Left colon (tissue), 2 donors: ENCODE measurements at places on chromosomes 16 and 17. TPM values are rescaled to one million over a fixed set of nuclear protein-coding genes. Genes with fewer than 3 reads are reported as not detected.

The ADGRG1 gene
- total RNA-seq, result 111 TPM

The TMEM100 gene
- total RNA-seq, result 4.9 TPM

The DHX8 gene
- 42.5 TPM for total RNA-seq

The ITGB3 gene
- total RNA-seq, result 11.9 TPM

The SYNRG gene
- 38.9 TPM for total RNA-seq

The NUDT16L1 gene
- total RNA-seq, result 43.0 TPM

The GPRC5C gene
- 155 TPM for total RNA-seq

- DNase-seq, result no peak
Measured at GRCh38 chr16:56233795-56234566, 42.7 kb downstream of the GNAO1 start.

DNA sequence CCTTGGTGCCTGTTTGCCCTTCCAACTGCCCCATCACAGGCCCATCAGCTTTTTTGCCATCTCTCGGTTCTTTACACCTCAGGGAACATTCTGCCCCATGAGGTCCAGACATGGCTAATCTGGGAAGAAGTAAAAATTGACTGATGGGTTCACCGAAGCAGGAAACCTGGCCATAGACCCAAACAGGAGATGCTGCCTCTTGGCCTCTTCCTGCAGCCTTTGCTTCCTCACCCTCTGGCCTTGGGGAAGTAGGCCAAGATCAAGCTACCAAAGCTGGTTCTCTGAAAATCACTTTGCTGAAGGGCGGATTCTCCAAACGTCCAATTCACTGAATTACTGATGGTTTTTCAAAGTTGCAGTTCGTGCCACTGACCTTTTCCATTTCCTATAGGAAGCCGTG lies 56.1 kb downstream of the ARSG start:
- DNase-seq, result no peak

DNA sequence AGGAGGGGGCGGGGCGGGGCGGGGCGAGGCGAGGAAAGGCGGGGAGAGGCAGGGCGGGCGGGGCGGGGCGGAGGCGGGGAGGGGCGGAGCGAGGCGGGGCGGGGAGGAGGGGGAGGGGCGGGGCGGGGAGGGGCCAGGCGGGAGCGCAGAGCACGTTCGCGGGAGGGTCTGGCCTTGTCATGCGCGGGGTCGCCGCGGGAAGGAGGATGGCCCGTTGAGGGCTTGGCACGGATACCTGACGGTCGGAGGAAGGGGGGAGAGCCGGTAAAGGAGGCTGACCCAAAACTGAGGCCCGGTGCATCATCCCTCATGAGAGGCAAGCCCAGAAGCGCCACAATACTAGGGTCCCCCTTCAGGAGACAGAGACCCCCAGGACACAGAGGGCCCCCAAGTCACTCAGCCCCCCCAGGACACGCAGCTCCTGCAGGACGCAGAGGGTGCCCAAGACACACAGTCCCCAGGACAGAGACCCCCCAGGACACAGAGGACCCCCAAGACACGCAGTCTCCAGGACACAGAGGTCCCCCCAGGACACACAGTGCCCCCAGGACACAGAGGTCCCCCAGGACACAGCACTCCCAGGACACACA lies 593 bp upstream of the WDR45B start:
- DNase-seq, result peak; percentile 70

DNA sequence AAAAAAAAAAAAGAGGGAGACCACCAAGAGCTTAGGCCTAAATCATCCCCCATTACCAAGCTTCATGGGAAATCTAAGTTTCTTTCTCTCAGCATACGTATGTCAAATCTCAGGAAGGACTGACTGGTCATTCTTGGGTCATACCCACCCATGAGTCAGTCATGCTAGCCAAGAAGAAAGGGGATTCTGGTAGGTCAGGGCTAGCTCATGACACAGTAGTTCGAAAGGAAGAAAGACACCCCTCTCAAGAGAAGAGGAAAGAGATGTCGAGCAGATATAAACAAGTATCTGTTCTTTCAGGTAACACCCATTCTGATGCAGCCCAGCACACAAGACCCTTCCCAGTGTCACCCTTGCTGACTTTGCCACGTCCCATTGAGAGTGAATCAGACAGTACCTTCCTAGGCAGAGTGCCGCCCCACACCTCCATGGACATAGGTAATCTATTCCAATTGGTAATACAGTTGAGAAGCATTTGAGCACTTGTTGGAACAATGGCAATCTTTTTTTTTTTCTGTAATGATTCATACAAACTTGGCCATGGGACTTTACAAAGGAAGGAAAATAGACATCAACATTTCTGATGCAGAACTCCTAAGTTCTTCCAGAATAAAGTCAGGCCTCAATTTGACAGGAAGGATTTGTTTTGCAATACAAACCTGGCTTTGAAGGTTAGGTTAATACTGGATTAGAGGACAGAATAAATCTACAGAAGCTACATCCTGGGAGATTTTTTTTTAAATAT lies 38.2 kb downstream of the COPRS start:
- DNase-seq, result no peak

DNA sequence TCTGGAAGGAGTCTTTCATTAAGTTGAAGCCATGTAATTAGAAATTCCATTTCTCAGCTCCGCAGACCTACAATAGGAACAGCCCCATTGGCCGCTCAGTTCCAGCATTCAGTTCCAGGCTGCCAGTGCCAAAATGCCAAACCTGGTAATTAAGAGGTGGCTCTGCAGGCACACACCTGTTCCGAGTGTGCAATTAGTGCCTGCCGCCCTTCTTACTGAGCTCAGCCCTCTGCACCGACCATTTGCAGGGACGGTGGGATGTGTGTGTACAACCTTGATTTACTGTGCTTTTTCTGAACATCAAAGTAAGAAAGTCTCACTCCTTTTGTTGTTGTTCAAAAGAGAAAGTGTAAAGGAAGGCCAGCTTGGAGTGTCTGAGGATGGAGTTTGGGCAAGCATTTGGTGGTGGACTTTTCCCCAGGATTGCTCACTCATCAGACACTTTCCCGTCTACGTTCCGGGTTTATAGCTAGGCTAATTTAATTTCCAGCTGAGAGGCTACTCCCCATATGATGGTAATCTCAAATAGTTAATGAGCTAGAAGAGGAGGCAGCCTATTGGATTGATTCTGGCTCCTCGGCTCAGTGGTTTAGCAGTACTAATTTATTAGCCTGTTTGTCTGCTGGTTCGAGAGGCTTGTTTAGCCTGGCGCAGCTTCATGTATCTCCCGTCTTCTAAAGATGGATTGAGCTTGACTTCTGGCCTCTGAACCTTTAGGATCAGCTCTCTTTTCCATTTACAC lies 20.0 kb downstream of the HS3ST3B1 start:
- no peak for DNase-seq

GRCh38 chr17:55230716-55231115 lies 34.0 kb upstream of the HLF start:
- no peak for DNase-seq

DNA sequence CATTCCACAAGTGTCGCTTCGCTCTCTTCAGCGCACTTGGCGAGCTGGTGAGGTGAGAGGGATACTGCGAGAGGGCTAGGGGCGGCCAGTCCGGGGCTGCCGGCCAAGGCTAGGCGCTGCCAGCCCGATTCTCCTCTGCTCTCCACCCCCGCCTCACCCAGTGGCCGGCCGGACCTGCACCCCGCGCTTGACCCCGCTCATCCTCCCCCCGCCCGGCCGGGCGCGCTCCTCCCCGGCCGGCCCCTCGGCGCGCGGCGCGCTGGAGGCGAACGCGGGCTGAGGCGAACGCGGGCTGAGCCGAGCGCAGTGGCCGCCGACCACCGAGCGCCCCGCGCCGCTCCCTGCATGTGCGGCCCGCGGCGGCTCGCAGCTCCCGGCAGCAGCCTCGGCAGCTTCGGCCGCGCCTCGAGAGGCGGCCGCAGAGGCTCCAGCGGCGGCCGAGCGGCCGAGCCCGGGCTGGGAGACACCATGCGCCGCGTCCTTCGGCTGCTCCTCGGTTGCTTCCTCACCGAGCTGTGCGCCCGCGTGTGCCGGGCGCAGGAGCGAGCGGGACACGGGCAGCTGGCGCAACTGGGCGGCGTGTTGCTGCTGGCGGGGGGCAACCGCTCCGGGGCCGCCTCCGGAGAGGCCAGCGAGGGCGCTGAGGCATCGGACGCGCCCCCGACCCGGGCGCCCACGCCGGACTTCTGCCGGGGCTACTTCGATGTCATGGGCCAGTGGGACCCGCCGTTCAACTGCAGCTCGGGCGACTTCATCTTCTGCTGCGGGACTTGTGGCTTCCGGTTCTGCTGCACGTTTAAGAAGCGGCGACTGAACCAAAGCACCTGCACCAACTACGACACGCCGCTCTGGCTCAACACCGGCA lies at the start of gene SHISA9:
Gene SHISA9 (plus strand): TSS at position 2 of the 865 bp plus-strand sequence.
- DNase-seq, result no peak

DNA sequence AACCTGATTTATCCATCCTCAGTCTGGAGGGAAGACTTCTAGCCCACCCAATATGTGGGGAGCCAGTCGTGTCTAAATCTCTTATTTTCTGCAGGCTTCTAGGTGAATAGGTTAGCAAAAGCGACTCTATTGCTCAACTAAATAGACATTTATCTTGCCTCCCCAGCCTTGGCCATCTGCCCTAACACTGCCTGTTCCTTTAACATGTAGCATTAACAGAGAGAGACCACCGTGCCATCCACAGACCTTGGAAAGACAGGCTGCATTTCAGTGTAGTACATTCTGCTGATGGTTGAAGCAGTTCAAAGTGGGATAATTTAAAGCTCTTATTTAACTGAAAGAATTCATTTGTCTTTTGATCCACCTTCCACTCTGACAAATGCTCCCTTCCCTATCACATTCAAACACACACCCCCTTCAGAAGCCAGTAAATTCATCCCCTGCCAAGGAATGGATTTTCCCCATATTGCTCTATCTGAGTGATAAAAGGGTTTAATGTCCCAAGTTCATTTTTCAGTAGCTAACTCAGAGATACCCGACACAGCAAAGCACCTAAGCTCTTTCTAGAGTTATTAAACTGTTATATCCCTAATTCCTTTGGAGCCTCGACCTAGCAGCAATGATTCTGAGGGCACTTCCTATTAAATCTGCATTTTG lies 58.1 kb upstream of the COX10 start:
- DNase-seq, result no peak

DNA sequence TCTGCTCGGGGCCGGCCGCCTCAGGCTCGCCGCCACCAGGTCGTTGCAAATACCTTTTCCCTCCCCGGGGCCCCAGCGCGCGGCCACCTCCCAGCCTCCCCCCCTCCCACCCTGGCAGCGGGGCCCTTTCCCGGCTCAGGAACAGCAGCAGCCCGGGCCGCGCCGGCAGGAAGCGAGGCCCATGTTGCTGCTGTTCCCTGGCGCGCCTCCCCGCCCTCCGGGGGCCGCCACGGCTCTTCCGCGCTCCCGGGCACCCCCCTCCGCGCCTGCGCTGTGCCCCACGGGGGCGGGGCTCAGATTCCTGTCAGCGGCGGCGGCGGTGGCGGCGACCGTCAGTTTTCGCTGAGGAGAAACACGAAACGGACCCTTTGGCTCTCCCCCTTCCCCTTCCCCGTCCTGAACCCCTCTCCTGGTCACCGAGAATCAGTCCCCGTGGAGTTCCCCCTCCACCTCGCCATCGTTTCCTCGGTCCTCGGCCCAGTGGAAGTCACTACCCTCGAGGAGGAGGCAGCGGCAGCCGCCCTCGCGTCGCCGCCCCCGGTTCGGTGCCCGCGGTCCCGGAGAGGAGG lies at the start of gene NFAT5:
Gene NFAT5 (plus strand): TSS at position 296 of the 569 bp plus-strand sequence. CDS start 336 bp downstream, outside the sequence.
- peak; percentile 89 for DNase-seq

GRCh38 chr17:6460531-6461161 lies 16.4 kb downstream of the PIMREG start:
- DNase-seq, result no peak

DNA sequence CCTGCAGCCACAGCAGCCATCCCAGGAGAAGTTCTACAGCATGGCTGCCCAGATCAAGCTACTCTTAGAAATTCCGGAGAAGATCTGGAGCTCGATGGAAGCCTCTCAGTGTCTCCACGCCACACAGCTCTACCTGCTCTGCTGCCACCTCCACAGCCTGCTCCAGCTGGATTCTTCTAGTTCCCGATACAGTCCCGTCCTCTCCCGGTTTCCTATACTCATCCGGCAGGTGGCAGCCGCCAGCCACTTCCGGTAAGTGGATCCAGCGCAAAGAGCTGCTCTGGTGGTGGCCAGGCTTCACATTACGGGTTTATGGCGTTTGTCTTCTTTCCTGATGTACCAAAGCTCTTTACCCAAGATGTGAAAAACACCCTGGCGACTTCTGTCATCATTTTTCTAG lies 3.6 kb downstream of the COG1 start:
- peak; percentile 79 for DNase-seq

- no peak for DNase-seq
Measured at GRCh38 chr17:72301887-72302286, 181.1 kb downstream of the SOX9 start.

GRCh38 chr17:71237903-71238538 lies 882.8 kb upstream of the SOX9 start:
- no peak for DNase-seq
